ENCODE measurements at places on chromosomes 16 and 17.

DNA sequence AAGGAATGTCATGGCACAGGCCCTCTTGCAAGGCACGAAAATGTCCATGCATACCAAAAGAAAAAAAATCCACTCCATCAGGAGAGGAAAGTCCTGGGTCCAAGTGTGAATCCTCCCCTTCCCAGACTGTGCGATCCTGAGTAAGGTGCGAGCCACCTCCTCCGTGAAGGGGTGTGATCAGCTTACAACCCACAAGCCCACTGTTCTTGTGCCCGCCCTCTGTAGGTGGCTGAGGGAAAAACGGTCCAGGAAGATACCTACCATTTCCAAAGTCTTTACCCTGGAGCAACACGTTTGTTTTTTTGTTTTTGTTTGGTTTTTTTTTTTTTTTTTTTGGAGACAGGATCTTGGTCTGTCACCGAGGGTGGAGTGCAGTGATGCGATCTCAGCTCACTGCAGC, 116.5 kb downstream of the ZNF423 start:
- DNase-seq = no peak

DNA sequence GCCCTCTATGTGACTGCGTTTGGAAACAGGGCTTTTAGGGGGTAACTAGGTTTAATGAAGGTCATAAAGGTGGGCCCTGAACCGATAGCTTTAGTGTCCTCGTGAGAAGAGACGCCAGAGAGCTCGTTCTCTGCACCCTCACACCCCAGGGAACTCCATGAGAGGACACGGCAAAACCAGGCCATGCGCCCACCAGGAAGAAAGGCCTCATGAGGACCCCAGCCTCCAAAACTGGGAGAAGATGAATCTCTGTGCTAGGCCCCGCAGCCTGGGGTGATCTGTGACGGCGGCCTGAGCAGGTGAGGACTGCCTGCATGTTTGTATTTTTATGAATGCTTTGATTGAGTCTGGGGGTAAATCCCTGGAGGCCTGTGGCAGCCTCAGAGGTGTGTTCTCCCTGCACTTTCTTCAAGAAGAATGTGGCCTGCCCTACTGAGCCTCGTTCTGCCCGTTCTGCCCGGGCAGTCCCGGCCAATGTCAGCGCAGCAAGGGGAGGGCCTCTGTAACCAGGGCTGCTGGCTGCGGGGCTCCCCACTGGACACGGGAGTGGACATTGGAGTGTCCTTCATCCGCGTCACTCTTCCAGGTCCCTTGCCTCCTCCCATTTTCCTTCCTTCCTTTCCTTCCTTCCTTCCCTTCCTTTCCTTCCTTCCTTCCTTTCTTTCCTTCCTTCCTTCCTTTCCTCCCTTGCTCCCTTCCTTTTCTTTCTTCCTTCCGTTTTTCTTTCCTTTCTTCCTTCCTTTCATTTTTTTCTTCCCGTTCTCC, 6.8 kb upstream of the RNF213 start:
- no peak for DNase-seq

DNA sequence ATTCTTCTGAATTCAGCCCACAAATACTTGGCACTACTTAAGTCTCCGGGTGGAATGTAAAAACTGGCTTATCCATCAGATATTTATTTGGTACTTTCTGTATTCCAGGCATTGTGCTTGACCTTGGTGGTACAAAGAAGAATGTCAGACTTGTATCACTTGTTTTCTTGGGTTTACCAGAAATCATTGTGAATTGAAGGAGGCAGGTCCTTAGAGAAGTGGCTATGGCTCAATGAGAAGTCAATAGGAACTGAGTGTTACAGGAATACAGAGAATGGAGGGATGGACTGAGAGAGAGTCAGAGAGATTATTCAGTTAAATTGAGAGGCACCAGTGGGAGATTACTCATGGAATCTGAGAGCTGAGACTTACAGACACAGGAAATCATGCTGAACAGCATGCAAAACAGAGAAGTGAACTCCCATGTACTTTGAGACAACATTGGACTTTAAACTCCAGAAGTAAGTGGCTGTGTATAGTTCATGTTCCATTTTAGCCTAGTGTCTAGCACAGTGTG, 704.1 kb downstream of the CDH11 start:
- no peak for DNase-seq

DNA sequence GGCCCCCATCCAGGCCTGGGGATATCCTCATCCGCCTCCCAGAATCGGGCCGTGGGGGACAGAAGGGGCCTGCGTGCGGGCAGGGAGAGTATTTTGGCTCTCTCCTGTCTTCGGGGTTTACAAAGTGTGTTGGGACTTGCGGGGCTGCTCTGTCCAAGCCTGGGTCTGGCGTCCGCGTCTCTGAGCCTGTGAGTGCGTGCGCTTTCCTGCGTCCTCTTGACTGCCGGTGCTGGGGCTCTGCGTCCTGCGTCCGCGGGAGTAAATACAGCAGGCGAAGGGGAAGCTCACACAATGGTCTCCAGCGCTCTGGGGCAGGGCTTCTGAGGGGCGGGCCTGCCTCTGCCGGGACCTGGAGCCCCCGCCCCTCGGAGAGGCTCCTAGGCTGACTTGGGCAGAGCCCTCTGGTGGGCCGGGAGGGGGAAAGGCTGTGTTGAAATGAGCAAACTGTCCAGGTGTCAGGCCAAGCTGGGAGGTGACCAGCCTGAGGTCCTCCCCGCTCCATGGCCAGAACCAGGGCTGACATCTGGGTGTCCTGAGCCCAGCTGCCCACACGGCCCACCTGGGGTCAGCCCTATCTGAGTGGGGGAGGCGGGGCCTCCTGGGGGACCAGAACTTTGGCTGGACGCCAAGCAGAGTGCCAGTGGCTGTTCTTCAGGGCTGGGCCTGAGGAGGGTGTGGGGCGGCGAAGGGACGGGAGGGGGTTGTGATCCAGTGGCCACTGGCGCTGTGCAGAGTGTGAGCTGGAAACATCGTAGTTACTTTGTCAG, 233.6 kb downstream of the SEC14L1 start:
- no peak for DNase-seq

DNA sequence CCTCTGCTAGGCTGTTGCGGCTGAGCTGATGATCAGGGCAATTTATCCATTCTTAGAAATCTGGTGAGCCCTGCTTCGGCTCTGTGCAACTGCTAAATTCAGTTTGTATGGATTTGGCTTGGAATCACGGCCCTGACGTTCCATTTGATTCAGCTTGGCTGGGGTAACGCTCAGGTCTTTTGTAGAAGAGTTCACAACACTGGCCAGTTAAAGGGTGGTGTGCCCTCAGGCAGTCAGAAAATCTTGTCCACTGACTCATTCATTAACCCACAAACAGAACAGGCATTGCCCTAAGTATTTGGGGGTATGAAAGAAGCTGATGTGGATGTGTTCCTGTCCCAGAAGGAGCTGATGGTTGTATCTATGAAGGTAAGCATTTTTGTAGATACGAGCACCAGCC, 53.9 kb downstream of the GNAO1 start:
- DNase-seq = no peak

- DNase-seq = no peak
Observed at GRCh38 chr16:84724606-84725309, 25.0 kb downstream of the USP10 start.

- no peak for DNase-seq
Observed at GRCh38 chr17:75182319-75182568, 515 bp downstream of the SUMO2 start.

DNA sequence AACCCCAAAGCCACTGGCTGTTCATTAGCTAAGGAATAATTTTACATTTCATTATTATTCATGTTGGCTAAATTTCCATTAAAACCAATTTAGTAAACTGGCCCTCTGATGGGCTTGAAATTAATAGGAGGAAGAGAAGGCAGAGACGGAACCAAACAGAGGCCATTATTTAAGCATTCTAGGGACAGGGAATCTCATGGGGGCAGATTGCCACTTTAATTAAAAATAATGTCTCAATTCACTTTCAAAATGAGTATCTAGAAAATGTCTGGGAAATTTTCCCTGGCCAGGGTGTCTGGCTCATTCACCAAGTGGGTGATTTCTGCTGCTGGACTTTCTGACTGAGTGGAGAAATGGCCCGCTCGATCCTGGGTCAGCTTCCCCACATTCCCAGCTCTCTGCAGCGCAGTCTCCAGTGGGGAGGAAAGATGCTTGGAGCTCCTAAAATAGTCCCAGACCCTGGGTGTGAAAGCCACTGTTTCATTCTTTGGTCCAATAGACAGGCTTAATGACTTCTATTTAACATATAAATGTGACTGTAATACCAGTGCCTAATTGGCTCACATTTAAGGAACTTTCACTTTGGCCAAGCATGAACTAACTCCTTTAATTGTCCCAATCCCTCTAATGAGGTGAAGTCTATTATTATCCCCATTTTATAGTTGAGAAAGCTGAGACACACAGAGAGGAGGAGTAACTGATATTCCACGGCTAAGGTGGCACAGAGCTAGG, 64.3 kb downstream of the IRX6 start:
- no peak for DNase-seq

- no peak for DNase-seq
Observed at GRCh38 chr17:55576996-55577586, 65.8 kb upstream of the SMIM36 start.

- DNase-seq = no peak
Observed at GRCh38 chr17:76161619-76162266, 20.7 kb upstream of the FOXJ1 start.

- no peak for DNase-seq
Observed at GRCh38 chr17:40303009-40303657, 5.8 kb upstream of the RARA start.

DNA sequence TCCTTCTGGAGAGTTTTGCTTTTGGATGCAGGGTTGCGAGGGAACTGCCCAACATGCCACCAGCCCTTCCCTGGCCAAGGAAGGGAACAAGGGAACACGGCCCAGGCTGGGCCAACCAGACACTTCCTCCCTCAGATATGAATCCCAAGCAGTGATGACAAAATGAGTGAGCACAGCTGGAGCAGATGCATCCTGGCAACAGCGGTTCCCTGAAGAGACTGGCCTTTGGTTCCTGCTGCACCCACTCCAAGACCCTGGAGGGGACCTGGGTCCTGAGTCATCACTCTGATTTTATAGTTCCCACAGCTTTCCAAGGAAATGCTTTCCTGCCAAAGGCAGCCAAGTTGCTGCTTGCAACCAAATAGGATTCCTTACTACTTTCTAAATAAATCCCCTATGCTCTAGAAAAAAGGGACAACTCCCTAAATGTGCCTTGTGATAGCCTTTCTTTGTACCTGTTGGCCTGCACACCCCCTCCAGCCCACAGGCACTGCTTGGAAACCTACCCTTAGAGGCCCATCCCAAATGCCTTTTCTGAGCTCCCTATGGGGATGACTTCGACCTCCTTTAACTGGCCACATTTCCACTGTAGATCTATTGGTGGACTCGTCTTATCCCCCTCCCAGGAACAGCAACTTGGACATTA, 5.3 kb downstream of the ST3GAL2 start:
- DNase-seq = no peak

DNA sequence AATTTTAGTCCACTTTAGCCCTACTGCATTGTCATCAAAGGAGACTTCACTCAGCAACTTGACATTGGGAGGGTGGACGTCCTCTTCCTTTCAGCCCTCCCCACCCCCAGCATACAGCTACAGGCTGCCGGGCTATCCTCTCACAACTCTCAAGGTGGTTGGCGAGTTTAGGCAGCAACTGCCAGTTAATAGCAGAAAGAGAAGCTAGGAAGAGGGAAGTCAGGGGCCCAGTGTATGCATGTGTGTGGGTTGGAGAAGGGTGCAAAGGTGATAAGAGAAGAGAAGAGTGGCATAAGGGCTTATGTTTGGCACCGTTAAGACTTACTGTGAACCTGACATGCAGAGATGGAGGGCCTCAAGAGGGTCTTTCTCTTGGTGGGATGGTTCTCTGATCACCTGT, 31.8 kb downstream of the CCL4 start:
- DNase-seq = no peak

GRCh38 chr16:2964475-2965336, 631 bp downstream of the KREMEN2 start:
- no peak for DNase-seq

GRCh38 chr17:48718227-48718760, 4.0 kb downstream of the PRAC1 start:
- no peak for DNase-seq

- no peak for DNase-seq
Observed at GRCh38 chr17:19727501-19728078, 11.2 kb upstream of the SLC47A2 start.

DNA sequence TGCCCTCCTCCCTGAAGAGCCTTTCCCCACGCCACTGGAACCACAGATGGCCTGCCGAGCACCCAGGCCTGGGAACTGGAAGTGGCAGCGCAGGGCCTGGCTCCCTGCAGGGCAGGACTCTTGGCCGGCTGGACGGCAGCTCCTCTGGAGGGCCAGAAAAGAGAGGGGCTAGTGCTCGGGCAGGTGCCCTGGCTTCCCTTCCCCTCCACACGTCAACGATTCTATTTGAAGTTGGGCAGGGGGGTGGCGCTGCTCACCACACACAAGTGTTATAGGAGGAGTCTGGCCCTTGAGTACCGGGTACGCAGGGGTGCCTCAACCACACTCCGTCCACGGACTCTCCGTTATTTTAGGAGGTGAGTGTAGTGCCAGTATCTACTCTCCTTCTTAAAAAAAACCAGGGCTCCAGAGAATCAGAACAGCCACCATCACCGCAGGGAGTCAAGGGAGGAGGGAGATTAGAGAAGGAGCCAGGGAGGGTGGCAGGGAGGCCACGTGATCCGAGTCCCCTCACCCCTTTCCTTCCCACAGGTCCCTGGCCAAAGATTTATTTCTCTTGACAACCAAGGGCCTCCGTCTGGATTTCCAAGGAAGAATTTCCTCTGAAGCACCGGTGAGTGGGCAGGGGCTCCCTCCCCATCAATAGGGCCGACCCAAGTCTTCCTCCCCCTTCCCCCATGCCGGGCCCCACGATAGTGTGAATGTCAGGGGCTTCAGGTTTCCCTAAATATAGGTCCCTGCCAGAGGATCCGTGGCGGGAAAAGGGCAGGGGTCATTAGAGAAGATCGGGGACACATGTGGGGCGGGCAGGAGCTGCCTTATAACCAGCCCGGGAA, 1.4 kb upstream of the ALDOA start:
- DNase-seq = peak; percentile 18

GRCh38 chr17:80270104-80270503, 9.5 kb downstream of the RNF213 start:
- no peak for DNase-seq

DNA sequence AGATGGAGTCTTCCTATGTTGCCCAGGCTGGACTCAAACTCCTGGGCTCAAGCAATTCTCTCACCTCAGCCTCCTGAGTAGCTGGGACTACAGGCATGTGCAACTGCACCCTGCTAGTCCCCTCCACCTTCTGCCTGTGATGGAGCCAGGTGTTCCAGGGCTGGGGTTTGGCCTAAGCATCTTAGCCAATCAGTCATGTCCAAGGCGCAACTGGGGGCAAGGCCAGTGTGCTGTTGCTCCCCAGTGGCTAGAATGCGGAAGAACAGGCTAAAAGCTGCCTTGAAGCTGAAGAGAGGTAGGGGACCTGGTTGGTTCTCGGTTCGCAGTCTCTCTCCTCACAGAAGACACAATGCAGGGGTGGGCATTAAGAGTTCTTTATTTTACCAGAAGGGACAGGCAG, 18.6 kb downstream of the FLOT2 start:
- no peak for DNase-seq

- no peak for DNase-seq
Observed at GRCh38 chr17:8189041-8189710, 804 bp downstream of the BORCS6 start.
